Lung (tissue), 17 donors: ENCODE measurements at places on chromosomes 11 and 22.
A peak's percentile ranks its signal among the peaks of the same experiment; 100 is the strongest.

DNA sequence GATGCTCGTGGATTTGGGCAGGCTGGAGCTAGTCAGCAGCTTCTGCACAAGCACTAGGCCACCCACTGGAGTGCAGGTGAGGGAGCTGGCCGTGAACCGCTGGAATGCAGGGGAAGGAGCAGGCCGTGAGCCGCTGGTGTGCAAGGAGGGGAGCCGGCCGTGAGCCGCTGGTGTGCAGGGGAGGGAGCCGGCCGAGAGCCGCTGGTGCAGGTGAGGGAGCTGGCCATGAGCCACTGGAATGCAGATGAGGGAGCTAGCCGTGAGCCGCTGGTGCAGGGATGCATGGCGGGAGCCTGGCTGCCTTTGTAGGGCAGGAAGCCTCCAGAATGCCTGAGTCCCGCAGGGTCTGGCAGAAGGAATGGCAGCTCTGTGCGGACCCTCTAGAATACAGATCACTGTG, 4220.0 kb upstream of the OR11H1 start:
- no peak for DNase-seq

DNA sequence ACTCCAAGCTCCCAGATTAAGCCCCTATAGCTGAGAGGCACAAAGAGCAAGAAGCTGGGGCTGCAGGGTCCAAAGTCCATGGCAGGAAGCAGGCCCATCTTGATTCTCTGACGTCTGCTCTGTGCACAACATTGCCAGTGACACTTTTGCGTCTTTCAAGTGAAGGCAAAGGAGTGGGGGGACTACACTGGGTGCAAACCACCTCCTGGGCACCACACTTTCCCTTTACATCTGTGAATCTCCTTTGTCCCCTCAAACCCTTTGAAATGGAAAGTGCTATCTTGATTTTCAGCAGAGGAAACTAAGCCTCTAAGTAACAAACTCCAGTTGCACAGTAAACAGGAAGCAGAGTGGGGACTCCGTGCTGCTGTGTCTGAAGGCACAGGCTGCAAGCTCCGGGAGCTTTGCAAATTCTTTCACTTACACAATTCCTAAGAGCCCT, 428.0 kb downstream of the LARGE1 start:
- DNase-seq: peak; percentile 64

DNA sequence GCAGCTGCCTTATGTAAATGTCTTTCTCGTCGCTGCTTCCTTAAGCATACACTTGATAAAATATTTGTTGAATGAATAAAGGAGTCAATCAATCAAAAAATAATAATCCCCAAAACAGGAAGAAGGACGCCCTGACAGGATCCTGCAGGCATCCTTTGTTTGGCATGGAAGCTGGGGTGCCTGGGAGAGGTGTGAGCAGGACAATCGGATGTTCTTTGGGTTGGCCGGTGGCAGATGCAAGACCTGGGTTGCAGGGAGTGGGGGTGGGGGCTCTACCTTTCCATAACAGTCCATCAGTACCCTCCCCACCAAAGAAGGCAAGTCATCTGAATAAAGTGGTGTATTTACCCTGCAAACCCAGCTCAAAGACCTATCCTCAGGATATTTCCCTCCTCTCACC, 1.4 kb upstream of the SHANK2 start:
- DNase-seq: peak; percentile 10

GRCh38 chr11:28439403-28439802, 331.2 kb downstream of the METTL15 start:
- no peak for DNase-seq

- DNase-seq: no peak
Observed at GRCh38 chr11:102763440-102763839, 17.0 kb downstream of the MMP10 start.
